ENCODE measurements at places on chromosomes 7 and 10. TPM values are rescaled to one million over a fixed set of nuclear protein-coding genes. Genes with fewer than 3 reads are reported as not detected.

The CYP2C9 gene
- total RNA-seq: not detected

The ZNF853 gene
- total RNA-seq: 5.6 TPM

The CTTNBP2 gene
- 4.7 TPM for total RNA-seq

DNA sequence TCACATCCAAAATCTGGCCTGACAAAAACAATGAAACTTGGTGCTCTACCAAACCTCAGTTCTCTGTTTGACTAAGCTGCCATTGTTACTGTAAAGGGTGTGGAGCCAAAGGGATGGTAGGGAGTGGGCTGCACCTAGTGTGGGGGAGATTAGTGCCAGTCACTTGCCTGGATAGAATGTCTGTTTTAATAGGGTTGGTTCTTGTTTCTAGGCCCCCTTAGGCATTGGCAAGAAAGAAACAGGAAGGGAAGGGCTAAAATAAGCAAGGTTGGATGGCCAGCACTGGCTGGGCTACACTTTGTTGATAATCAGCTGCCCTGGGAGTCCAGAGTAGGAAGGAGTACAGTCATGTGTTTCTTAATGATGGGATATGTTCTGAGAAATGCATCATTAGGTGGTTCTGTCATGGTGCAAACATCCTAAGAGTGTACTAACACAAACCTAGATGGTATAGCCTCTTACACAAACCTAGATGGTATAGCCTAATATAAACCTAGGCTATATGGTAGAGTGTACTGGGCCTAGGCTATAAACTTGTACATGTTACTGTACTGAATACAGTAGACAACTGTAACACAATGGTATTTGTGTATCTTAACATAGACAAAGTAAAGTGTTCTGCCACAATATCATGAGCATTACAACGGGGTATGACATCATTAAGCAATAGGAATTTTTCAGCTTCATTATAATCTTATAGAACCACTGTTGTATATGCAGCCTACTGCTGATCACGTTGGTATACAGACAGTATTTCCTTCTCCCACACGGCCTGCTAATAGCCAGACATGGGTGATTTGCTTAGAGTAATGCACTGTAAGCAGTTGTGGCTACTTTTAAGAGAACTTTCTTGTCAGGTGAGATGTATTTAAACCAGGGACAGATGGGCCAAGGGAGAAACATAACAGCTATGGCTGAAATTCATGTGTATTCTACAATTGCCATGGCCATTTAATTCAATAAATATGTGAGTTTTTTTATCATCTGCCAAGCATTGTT is 15.4 kb downstream of the BBIP1 start:
- no peak for DNase-seq

- DNase-seq: no peak
Measured at GRCh38 chr7:150781103-150781502, 19.1 kb downstream of the TMEM176B start.

DNA sequence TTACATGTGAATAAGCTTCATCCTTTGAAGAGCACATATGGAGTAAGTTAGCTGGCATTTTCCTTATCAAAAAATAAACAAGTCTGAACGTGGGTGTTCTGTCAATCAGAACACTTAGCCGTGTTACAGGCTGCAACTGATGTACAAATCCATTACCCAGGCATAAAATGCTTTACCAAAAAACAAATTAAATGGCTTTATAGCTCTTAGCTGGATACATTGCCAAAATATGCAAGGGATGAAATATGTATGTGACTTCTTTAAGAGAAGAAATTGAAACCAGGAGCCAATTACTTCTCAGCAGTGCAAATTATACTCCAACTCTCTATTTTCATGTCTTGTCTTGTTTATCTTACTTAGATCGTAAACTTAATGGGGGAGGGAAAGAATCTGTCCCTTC is 214.8 kb downstream of the DGKB start:
- no peak for DNase-seq

DNA sequence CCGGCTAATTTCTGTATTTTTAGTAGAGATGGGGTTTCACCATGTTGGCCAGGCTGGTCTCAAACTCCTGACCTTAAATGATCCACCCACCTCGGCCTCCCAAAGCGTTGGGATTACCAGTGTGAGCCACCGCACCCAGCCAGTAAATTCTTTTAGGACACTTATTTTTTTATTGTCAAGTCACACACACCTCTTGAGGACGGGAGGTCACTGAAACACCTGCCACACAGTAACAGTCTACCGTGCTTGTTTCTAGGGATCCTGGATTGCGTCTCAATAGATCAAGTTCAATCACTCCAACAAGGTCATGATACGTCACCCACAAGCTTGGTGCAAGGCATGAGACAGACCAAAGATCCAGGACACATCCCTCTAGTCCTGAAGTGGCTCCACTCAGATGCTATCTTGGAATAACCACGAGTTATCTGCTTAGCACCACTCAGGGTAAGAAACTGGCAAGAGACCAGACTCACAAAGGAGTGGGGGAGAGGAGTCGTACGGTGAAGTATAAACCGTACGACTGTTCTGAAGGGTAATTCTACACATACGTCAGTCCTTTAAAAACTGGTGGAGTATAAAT is 58.9 kb upstream of the NCAPG2 start:
- DNase-seq: no peak

- no peak for DNase-seq
Measured at GRCh38 chr10:16950656-16951601, 133.7 kb upstream of the RSU1 start.

GRCh38 chr7:136290351-136290750 is 313.2 kb upstream of the MTPN start:
- DNase-seq: no peak

- no peak for DNase-seq
Measured at GRCh38 chr10:60747817-60748469, 30.3 kb upstream of the CDK1 start.
